ENCODE measurements at places on chromosomes 7 and 10. TPM values are rescaled to one million over a fixed set of nuclear protein-coding genes. Genes with fewer than 3 reads are reported as not detected.

The HHEX gene
- total RNA-seq, result 2.5 TPM

The EVX1 gene
- not detected for total RNA-seq

The IRF5 gene
- total RNA-seq, result 13.5 TPM

The MKX gene
- total RNA-seq, result 1.0 TPM

The PPP1R3C gene
- 5.3 TPM for total RNA-seq

The C10orf105 gene
- total RNA-seq, result 0.08 TPM

The FAM237B gene
- total RNA-seq, result not detected

The TNS3 gene
- total RNA-seq, result 33.9 TPM

The HOXA4 gene
- total RNA-seq, result 1.3 TPM

The NAMPT gene
- 118 TPM for total RNA-seq

The GPR15LG gene
- 19.1 TPM for total RNA-seq

The PAX2 gene
- total RNA-seq, result not detected

The ABCB1 gene
- 4.1 TPM for total RNA-seq

The EBF3 gene
- 8.5 TPM for total RNA-seq

The SAMD8 gene
- total RNA-seq, result 26.4 TPM
